ENCODE measurements at places on chromosomes 2 and 18. TPM values are rescaled to one million over a fixed set of nuclear protein-coding genes. Genes with fewer than 3 reads are reported as not detected.

- no peak for DNase-seq
Measured at GRCh38 chr2:47493317-47494035, 90.5 kb downstream of the MSH2 start.

- DNase-seq, result no peak
Measured at GRCh38 chr2:795531-796041, 118.4 kb upstream of the TMEM18 start.

DNA sequence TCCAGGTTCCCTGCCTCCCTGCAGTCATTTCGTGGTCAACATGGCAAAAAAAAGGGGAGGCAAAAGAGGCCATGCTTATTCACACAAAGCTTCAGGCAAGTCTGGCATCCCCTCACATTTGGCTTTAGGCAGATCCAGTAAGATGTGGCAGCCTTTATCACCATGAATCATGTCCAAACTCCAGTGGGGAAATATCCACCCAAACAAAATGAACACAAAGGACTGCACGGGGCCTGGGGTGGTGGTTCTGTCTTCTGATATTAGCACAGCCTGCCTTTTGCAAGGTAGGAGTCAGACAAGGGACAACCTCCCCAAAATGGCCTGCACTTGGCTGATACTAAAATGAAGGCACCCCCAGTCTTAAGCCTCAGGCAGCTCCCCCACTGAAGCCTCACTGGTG is 129.9 kb downstream of the ZBTB7C start:
- no peak for DNase-seq

The FLACC1 gene
- 1.1 TPM for polyA plus RNA-seq

The CEBPZOS gene
- polyA plus RNA-seq, result 50.5 TPM

The LAMA1 gene
- polyA plus RNA-seq, result 26.0 TPM

The VSNL1 gene
- polyA plus RNA-seq, result 0.86 TPM

The BMP10 gene
- polyA plus RNA-seq, result not detected

The ZAP70 gene
- not detected for polyA plus RNA-seq

The CDCA7 gene
- 11.4 TPM for polyA plus RNA-seq

Data from AG04450 (cell line).